B cell (primary cell): ENCODE measurements at places on chromosomes 13 and 19.

- DNase-seq, result no peak
Observed at GRCh38 chr13:58998716-58999115, 1165.0 kb downstream of the DIAPH3 start.

- no peak for DNase-seq
Observed at GRCh38 chr19:58518256-58519086, 1.1 kb downstream of the ZBTB45 start.

DNA sequence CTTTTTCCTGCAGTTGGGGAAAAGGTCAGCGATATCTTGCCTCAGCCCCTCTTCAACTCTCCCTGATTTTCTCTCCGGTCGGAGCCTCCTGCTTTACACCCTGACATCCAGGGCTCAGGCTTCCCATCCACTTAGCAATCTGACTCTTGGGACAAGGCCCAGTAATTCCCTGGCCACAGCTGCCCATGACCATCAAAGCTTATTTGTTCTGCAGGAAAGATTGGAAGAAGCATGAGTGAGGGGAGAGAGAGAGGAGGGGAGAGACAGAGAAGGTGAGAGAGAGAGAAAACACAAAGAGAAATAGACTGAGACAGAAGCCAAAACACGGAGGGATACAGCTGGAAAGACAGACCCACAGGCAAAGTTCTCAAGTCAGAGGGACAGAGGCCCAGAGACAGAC is 13.7 kb downstream of the SYT3 start:
- DNase-seq, result no peak

DNA sequence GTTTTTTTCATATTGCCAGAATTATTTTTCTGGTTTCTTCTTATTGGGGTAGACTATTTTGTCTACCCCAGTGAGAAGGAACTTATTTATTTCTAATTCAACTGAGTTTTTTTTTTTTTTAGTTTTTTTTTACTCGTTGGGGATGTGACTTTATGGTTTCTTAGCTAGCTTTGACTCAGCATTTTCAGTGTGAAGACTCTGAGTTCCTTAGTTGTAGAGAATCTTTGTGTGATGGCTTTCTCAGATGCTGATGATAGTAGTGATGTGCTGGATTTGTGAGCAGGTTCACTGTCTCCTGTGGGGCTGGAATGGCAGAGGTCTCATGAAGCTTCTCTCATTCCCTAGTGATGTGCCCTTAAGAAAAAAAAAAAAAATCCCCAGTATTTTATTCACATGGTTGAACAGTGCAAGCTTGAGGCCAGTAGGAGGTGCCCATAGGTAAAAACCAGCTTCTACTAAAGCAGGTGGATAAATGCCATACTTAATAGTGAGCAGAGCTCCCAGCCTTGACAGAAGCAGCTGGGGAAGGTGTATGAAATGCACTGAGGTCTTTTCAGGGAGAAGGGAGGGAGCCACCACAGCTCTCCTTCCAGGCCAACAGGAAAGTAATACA is 106.2 kb upstream of the KLF5 start:
- DNase-seq, result no peak

DNA sequence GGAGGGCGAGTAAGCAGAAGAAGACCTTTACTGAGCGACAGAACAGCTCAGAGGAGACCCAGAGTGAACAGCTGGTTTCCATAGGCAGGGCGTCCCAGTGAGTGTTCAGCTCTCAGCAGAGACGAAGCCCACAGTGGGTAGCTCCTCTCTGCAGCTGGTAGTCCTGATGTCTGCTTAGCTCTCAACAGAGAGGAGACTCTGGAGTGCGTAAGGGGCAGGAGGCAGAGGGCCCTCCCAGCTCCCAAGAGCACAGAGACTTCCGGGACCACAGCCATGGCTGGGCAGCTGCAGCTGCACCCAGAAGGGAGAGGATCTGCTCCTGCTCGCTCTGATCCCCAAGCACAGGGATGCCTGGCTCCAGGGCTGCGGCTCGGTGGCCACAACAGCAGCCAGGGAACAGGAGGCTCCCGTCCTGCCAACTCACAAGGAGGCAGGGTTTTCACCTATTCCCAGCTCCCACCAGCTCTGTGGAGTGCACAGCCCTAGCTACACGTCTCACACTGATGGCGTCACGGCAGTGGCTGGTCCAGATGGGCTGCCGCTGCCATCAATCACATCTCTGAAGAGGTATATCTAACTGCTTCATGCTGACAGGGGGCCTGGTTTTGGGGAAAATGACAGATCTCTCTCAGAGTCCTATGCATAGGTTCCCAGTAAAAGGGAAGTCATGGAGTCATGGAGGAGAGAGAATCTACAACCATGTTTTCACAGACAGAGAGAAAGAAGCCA is 2660.1 kb upstream of the PCDH20 start:
- no peak for DNase-seq

DNA sequence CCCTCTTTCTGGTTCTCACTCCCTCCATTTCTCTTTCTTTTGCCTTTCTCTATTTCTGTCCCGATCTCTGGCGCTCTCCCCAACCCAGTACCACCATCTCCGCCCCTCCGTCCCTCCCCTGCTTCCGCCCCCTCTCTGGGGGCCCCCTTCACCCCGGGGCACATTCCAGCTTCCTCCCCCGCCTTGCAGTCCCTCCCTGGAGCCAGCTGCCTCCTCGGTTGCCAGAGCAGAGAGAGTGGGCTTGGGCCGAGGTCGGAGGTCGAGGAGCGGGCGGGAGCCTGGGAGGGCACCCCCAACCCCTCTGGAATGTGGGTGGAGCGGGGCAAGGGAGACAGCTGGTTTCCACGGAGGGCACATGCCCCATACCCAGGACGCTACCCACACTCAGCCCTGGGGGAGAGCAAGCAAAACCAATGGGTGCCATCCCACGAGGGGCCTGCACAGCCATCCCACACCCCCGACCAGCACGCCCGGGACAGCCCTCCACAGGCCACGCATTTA is 6.5 kb upstream of the CIRBP start:
- DNase-seq, result no peak

DNA sequence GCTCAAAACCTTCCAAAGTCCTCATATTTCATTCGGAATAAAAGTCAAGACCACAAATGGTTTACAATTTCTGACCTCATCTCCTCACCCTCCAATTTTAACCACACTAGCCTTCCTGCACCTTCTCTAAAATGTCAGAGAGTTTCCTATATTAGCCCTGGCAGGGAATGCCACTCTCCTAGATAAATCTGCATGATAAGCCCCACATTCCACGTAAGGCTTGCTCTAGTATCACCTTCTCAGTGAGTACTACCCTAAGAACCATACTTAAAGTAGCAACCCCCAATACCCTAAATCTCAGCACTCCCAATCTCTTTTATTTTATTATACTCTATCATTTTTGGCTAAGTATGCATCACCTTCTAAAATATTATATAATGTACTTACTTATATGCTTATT is 100.5 kb upstream of the SLITRK5 start:
- DNase-seq, result no peak

GRCh38 chr19:47539747-47540311 is 25.0 kb upstream of the NAPA start:
- DNase-seq, result no peak

- DNase-seq, result no peak
Observed at GRCh38 chr19:7428651-7429113, 60.2 kb downstream of the PEX11G start.

DNA sequence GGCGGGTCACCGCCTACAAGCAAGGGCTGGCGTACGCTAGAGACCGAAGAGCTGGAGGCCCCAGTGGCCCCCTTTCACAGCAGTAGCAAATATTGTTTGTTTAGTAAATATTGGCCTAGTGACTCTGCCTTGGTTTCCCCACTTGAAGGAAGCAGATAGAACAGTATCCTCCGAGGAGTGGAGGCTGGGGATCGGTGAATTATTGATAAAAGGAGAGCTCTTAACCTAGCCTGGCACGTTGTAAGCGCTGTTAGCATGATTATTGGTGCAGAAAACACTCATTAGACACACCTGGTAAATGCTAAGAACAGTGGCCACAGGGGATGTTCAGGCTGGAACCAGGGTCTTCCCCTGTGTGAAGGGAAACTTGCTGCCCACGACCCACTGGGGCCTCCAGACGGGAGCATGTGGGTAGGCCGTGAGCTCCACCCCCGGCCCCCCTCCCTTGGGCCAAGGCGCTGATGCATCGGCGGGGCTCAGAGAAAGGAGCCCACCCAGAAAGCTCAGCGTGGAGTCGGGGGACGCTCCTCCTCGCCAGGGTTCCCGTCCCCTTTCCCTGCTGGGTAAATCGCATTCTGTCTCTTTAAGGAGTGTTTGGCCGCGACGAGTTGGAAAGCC is 2.3 kb downstream of the IER2 start:
- no peak for DNase-seq

DNA sequence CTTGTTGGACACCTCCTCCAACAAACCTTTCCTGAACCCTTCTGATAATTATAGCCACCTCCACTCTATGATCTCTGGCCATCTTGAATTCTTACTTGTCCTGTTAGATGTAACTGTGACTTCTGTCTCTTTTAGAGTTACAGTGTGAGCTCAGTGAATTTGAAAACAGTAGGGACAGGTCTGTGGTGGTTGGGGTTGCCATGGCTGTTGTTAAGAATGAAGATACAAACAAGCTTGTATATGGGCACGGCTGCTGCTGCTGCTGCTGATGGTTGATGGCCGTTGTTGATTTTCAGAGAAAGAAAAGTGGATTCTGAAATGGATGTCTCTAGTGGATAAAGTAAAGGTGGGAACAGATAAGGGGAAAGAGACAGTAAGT is 101.5 kb downstream of the STARD13 start:
- no peak for DNase-seq

DNA sequence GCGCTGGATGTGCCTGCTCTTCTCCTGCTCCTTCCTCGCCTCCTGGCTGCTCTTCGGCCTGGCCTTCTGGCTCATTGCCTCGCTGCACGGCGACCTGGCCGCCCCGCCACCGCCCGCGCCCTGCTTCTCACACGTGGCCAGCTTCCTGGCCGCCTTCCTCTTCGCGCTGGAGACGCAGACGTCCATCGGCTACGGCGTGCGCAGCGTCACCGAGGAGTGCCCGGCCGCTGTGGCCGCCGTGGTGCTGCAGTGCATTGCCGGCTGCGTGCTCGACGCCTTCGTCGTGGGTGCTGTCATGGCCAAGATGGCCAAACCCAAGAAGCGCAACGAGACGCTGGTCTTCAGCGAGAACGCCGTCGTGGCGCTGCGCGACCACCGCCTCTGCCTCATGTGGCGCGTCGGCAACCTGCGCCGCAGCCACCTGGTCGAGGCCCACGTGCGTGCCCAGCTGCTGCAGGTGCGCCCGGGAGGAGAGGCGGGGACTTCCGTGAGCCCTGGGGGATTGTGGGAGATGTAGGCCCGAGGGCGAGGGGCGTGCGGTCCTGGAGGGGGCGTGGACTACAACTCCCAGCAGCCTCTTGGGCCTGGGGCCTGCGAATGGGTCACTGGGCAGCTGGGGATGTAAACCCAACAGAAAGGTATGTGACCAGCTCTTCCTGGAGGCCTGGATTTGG is 6.7 kb downstream of the KCNJ14 start:
- DNase-seq, result no peak

DNA sequence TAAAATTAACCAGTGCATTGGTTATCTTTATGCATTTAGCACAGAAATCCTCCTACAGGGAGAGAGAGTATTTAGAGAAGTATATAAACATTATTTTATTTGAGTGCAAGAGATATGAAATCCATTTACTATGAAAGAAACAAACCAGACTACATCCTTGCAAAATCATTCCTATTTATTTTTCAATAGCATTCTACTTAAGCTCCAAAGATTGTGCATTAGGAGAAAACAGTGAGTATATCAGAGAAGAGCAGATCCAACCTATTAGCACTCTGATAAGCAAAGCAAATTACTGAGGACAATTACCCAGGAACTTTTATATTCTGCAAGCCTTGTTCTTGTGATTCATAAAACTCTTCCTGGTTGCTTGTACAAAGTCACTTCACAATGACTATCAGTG is 256.1 kb downstream of the FGF14 start:
- DNase-seq, result no peak

DNA sequence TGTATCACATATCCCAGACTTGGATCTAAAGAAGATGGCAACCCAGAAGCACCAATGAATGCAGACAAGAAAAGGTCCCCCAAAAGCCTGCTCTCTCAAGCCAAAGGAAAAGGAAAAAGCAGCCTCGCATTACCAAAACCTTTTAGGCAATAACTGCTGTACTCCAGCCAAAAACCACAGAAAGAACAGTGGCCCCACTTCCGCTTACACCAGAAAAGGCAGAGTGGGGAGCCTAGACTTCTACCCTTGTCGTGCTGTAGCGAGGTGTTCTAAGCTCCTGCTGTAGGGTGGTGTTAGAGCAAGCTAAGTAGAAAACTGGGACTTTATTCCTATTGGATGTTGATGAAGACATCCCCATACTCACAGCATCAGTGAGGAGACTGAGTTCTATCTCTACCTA is 244.0 kb upstream of the RXFP2 start:
- DNase-seq, result no peak

GRCh38 chr13:45472171-45472705 is 7.5 kb downstream of the COG3 start:
- DNase-seq, result no peak

DNA sequence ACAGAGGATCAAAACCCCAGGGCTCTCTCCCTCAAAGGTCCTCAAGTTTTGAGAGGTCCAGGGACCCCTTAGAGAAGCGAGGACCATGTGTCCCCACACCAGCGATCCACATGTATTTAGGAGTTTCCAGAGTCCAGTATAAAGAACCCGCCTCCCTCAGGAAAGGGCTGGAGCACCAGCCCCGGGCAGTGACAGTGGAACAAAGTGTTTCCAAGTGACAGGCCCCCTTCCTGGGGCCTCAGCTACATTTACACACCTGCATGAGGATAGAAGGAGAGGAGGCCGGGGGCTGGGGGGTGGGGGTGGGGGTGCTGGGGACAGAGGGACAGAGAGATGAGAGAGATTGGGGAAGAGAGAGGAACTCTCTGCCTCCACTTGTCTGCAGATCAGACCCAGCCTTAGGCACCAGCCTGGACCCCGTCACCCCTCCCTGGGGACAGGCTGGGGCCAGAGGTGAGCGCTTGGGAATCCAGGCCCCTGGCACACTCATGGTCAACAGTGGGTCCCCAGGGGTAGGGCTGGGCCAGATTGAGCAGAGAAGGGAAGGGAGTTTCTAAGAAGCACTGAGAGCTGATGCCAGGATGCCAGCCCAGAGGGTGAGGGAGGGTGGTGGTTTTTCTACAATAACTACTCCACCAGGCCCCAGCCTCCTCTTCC is 802 bp downstream of the BCAM start:
- no peak for DNase-seq

DNA sequence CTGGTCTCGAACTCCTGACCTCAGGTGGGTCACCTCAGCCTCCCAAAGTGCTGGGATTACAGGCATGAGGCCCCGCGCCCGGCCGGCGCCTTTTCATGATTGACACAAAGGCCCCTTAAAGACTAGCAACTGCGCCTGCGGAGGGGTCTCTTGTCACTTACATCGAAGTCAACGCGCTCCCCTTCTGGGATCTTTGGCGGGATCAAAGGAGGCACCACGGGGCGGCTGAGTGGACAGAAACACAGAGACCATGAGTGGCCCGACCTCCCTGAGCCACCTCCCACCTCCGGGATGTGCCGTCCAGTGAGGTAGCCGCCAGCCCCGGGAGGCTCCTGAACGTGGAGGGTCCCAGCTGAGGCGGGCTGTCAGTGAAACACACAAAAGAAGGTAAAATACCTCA is 7.3 kb downstream of the TNNT1 start:
- no peak for DNase-seq
